ENCODE measurements at places on chromosomes 1 and 21. TPM values are rescaled to one million over a fixed set of nuclear protein-coding genes. Genes with fewer than 3 reads are reported as not detected.

- DNase-seq: no peak
These were observed 18.5 kb upstream of the EPHA2 start for GRCh38 chr1:16174261-16174868.

The PDZK1IP1 gene
- total RNA-seq: not detected

- DNase-seq: no peak
These were observed 285.9 kb upstream of the VAMP3 start for GRCh38 chr1:7485086-7485780.

DNA sequence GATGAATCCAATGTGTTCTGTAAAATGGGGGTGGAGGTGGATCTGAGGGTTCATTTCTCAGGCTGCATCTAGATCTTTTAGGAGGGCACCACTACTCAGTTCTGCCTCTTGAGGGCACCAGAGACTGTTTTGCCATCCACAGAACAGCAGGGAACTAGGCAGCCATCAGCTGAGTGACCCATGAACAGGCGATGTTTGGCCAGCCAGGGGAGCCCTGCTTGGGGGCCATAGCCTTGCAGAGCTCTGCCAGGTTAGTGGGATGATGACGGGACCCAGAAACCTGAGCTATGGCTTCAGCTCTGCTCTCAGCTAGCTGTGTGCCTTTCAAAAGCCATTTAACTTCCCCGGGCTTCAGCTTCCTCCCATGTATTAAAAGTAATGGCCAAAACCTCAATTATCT, 13.4 kb upstream of the NOS1AP start:
- DNase-seq: peak; percentile 53

The TMEM59 gene
- total RNA-seq: 255 TPM

The ZNF692 gene
- total RNA-seq: 8.6 TPM

DNA sequence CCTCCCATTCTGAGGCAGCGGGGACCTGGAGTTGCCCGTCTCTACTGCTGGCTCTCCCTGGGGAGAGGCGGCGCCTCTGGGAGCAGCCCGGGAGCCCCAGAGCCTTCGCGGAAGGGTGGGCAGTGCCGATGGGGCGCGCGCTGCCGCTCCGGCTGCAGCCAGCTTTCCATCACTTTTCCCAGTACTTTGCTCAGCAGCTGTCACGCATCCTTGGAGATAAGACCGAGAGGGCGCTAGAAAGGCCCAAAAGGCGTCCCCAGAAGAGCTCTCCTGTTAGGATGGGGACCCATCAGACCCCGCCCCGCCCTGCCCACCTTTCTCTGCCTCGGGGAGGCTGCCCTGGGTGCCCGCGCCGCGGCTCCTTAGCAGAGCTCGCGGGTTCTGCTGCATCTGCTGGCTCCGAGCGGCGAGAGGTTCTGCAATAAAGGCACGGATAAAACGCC, 534 bp downstream of the KCNH1 start:
- no peak for DNase-seq

- no peak for DNase-seq
These were observed 31.9 kb downstream of the NGF start for GRCh38 chr1:115306146-115306545.

GRCh38 chr1:71792264-71792663, 490.1 kb downstream of the NEGR1 start:
- no peak for DNase-seq

DNA sequence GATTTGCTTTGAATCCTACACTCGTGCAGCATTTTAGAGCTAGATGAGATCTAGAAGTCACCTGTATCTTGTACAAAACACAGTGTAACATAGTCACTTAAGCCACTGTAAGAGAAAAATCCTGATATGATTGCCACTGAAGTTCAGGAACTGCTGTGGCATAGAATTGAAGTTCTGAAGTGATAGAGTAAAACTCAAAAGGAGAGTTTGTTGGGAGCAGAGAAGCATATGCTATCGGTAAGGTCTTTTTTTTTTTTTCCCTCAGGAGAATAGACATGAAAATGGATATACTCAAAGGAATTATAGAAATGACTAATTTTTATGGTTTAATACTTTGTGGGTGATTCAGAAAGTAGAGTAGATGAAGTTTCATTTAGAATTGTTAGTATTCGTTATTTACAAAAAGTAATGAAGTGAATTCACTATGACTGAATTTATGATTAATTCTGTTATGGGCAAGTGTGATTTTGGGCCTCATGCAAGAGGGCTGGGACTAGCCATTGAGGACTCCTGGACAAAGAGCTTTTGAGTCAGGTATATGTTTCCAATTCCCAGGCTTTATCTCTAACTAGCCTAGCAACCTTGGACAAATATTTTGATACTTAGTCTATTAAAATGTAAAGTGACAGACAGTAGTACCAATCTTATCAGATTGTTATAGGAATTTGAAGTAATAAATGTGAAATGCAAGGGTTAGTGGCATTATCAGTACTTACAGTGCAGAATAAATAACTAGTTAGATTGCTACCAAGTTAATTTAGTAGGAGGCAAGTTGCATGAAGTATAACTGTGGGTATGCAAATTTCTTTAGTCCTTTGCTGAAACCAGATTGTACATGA, 3.1 kb downstream of the KCTD3 start:
- DNase-seq: no peak

DNA sequence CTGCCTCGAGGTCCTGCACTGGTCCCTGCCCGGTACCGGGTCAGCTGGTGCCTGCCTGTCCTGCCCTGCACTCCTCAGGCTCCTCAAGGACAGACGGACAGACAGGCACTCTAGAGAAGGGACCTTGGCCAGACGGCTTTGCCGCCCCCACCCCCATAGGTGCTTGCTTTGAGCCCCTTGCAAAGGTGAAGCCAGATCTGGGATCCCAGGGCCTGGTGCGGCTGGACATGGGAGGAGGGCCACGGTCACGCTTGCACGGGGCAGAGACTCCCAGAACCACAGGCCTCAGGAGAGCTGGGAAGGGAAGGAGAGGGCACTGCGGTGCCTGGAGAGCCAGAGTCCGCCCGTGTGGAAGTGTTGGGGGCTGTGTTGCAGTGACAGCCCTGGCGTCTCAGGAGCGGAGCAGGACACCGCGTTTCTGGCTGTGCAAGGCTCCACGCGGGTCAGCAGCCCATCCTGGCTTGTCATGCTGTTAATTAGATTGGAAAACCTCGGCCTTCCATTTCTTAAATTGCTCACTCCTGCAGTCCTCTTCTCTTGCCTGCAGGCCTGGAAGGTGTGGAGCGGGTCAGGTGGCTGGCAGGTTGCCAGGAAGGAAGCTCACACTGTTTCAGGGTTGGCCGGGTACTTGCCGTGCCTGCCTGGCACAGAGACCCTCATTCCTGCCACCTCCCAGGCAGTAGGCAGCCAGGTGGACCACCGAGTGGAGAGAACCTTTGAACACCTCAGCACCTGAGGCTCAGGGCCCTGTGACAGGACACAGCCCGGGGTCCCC, 16.3 kb downstream of the COL18A1 start:
- DNase-seq: no peak

- DNase-seq: no peak
These were observed 90.0 kb downstream of the FNBP1L start for GRCh38 chr1:93537924-93538323.

- DNase-seq: no peak
These were observed 84.3 kb downstream of the HS2ST1 start for GRCh38 chr1:86998727-86999126.

DNA sequence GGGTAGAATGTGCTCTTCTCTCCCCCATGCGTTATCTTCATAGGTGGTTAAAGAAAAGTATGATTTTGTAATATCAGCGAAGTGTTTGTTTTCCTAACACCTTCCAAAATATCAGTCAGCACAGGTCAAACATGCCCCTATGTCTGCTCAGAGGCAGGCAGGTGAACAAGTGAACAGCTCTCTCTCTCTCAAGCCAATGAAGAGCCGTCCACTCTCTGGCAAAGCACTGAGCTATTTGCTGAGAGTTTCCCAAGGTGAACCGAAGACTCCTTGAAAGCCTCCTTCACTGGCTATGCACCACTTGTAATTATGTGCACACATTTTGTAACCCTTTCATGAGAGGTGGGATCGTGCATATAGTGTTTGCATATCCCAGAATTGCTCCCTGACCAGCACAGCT, 47.7 kb downstream of the ST6GALNAC3 start:
- DNase-seq: no peak

GRCh38 chr1:107263291-107263915, 122.6 kb downstream of the NTNG1 start:
- DNase-seq: no peak

The OR14K1 gene
- total RNA-seq: not detected

All from pulmonary artery endothelial cell (primary cell).